Small intestine (tissue), 16 donors: ENCODE measurements at places on chromosomes 7 and 10.

DNA sequence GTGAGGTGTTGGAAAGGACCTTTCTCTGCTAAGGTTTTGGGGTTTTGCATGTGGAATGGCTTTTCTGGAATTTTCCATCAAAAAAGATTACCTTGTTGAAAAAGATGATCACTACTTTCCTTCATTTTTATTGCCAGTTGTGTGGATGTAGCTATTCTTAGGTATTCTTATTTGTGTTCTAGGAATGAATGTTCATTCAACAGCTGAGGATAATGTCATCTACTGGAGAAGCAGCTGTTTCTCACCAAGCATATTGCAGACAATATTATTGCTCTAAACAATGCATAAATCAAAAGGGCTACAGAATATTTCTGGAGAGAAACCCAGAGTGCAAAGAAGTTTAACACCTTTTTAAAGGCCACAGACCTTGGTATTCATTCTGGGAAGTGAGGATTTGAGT lies 145.6 kb upstream of the CALCR start:
- DNase-seq: no peak

DNA sequence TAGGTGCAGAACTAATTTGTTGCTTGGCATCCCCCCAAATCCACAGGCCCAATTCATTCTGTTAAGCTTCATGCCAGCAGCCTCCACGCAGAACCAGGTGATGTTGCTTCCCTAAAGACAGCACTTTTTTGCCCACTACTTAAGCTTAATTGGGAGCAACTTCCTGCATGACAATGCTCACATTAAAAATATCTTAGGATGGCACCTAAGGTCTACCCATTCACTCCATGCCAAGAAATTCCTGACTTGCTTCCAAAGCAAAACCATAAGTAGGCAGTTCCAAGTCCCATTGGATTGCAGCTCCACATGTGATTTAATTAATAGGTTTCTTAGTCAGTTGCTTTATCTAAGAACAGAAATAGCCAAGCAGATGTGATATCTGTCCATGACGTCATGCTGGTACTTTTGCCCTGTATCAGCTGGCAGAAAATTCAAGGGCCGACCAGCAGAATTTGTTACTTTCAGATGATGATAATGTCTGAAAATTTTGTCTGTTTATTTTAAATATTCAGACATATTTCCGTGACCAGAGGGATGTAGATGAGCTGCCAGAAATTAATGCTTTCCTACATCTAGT lies 325.5 kb downstream of the LHFPL3 start:
- DNase-seq: no peak

DNA sequence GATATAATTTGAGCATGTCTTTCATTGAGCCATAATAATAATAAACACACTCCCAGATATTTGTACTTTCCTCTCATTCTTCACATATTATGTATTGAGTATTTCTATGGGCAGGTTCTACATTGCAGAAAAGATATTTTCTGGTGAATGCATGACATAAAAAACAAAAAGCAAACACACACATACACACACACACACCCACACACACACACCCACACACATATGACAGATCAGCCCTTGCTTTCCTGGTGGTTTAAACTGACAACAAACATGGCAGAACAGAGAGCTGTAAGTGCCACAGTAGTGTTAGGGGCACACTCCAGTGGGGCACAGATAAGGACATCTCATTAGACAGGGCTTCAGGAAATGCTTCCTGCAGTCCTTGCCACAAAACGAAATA lies 123.3 kb upstream of the LSM8 start:
- no peak for DNase-seq

- DNase-seq: no peak
These were observed 42.4 kb upstream of the NANOS1 start for GRCh38 chr10:118986815-118987790.
